NCI-H2081 treated with DMSO at 0.1 percent for 48 hours (cell line): ENCODE measurements at places on chromosomes 1 and 21.

DNA sequence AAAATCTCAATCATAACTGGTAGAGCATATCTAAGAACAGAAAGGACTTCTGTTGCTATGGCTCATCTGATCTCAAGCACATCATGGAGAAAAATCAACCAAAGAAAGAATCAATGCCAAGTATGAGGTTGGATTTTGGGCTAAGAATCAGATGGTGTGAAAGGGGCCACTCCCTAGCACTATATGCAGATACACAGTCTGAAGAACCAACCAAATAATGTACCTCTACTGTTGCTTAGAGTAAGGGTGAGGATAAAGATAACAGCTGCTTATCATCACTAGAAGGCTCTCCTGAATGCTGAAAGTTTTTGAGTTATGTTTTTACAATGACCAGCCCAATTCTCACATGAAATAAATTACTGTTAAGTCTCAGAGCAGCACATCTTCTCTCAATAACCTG lies 35.6 kb downstream of the ST7L start:
- DNase-seq = no peak

GRCh38 chr1:7745783-7746182 lies 25.3 kb upstream of the VAMP3 start:
- DNase-seq = no peak

- DNase-seq = no peak
These were observed 90.1 kb downstream of the PLXNA2 start for GRCh38 chr1:208154040-208154439.

DNA sequence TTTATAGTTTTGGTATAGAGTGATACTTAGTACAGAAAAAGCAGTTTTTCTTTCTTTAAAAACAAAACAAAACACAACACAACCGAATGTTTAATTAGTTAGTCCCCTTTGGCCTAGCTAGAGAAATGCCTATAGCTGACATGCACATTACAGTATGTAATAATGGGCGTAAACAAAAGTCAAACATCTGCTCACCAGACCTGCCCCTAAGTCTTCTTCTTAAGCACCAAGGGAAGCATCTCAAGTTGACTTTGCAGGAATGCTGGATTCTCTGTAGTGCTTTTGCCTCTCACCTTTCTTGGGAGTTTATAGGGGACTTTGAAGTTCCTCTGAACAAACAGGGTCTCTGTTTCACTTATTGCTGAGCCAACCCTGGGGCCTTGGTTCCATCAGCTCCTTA lies 143.7 kb downstream of the TM2D1 start:
- DNase-seq = no peak

- no peak for DNase-seq
These were observed at the start of gene FAM78B for GRCh38 chr1:166166698-166167571. Gene FAM78B (minus strand): TSS chr1:166167001. CDS start chr1:166166248, 753 bp downstream.

DNA sequence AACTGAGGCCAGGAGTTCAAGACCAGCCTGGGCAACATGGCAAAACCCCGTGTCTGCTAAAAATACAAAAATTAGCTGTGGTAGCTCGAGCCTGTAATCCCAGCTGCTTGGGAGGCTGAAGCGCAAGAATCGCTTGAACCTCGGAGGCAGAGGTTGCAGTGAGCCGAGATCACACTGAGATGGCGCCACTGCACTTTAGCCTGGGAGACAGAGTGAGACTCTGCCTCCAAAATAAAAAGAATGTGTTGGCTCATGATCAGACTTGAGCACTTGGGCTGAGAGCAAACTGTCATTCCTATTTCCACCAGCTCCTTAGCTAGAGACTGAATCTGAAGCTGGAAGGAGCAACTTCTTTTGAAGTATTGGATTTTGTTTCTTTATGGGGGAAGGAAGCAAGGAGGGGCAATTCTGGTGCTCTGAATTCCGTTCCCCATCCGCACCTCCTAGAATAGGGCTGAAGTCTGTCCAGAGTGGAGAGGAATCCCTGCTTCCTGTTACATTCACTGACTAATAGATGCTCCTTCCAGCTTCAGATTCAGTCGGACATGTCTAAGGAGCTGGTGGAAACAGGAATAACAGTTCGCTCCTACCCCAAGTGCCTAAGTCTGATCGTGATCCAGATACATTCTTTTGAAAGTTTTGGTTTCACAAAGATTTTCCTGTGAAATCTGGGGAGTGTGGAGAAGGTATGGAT lies 3.8 kb downstream of the ZNF672 start:
- no peak for DNase-seq

DNA sequence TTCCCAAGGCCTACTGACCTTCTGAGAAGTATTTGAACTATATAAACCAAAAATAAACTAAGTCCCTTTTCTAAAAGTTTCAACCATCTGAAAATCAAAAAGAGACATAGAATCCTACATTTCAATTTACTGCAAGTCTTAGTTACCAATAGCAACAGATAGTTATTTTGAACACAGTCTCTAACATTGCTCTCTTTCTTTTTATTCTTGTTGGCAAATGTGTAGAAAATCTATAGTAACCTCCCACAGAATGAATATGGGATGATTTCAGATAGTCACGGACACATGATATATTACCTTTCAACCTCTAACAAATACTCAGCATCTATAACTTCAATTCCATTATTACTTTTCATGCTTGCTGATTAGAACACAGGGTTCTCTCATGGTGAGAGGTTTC lies 68.9 kb upstream of the RAB3GAP2 start:
- no peak for DNase-seq

GRCh38 chr1:210467440-210468043 lies 138.8 kb downstream of the HHAT start:
- no peak for DNase-seq

- no peak for DNase-seq
These were observed 105.5 kb upstream of the S1PR1 start for GRCh38 chr1:101131239-101131843.

DNA sequence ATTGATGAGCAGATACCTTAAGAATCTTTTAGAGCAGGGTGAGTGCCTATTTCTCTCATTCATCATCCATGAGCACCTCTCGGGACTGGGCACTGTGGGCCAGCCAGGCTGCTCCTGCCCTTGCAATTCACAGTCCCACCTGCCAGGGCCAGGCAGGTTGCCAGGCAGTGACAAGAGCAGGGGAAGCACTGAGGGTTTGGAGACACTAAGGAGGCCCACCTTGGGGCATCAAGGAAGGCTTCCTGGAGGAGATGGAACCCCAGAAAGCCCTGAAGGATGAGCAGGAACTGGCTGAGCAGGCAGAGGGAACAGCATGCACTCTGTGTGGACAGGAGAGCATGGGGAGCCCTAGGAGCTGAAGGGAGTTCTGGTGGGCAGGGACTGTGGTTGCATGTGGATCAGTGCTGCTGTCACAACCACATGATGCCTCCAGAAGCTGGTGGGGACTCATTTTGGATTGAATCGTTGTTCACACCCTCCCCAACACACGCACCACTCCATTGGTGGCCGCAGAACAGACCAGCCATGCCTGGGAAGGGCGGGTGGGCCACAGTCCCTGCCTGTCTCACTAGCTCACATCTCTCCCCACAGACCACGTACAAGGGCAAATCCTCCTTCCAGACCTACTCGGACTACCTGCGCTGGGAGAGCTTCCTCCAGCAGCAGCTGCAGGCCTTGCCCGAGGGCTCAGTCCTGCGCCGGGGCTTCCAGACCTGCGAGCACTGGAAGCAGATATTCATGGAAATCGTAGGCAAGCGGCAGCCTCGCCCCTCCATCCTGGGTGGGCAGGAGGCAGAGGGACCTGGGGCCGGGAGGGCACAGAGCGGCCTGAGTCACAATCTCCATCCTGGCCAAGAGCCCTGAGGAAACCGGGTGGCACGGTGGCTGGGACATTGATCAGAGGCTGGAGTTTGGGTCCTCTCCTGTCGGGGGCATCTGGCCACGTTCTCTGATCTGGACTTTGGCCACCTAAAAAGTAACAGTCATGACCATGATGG lies 55.1 kb downstream of the DISP3 start:
- no peak for DNase-seq

GRCh38 chr1:214445831-214446614 lies 105.4 kb downstream of the PTPN14 start:
- no peak for DNase-seq

DNA sequence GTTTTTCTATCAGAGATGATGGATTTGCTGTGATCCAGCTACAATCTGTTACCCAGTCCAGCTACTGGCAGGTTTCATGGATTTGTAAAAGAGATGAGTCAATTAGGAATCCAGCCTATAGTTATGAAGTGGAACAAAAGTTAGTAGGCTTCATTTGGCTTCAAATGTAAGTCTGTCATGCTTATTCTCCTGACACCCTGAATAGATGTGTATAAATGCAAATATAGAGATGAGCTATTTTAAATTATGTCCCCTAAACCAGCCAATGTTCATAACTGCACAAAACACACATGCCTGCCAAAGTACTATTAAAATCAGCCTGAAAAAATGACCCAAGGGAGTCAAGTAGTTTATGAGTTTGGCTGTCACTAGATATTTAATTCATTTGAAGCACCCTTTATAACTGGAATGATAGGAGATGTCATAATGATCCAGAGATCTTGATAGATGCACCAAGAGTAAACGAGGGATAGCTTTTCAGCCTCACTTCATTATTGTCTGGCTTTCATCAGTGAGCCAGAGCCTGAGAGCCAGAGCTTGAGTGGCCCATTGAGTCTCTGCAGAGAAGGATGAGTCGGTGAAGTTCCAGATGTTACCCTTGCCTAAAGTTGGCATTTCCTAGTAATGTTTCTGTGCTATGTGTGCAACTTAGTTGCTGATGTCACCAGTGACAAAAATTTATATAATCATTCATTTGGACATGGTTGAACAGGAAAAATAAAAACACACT lies 11.8 kb upstream of the NTMT2 start:
- no peak for DNase-seq

- no peak for DNase-seq
These were observed 56.7 kb downstream of the ARHGEF10L start for GRCh38 chr1:17596186-17596585.

GRCh38 chr1:173415490-173415889 lies 61.6 kb upstream of the PRDX6 start:
- no peak for DNase-seq

- no peak for DNase-seq
These were observed 8.6 kb downstream of the CHODL start for GRCh38 chr21:18253221-18253620.

GRCh38 chr1:942411-942821 lies 16.6 kb downstream of the NOC2L start:
- DNase-seq = no peak

- no peak for DNase-seq
These were observed 668.4 kb downstream of the KCNT2 start for GRCh38 chr1:195939844-195940243.

DNA sequence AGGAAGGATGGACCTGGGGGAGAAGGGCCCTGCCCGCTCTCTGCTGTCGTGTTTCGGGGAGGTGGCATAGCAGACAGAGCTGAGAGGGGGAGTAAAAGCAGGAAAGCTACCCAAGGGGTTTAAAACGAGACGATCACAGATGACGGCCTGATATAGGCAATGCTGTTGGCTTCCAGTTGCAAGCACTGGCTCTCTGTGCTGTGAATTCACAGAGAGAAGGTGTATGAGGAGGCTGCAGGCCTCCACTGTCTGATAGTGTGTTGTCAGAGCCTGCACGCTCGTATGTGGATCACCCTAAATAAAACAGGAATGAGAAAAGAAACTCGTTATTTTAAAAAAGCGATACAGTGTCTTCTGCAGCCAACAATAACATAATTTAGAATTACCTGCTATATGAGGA lies 57.4 kb downstream of the LGR6 start:
- no peak for DNase-seq

- DNase-seq = peak; percentile 54
These were observed 416.4 kb downstream of the PTBP2 start for GRCh38 chr1:97137862-97138514.

- DNase-seq = no peak
These were observed 34.4 kb downstream of the ADCY10 start for GRCh38 chr1:167879508-167879907.

- DNase-seq = no peak
These were observed 1089.8 kb upstream of the NCAM2 start for GRCh38 chr21:19908390-19908789.

GRCh38 chr1:32464191-32464715 lies 619 bp upstream of the ZBTB8B start:
- DNase-seq = no peak

DNA sequence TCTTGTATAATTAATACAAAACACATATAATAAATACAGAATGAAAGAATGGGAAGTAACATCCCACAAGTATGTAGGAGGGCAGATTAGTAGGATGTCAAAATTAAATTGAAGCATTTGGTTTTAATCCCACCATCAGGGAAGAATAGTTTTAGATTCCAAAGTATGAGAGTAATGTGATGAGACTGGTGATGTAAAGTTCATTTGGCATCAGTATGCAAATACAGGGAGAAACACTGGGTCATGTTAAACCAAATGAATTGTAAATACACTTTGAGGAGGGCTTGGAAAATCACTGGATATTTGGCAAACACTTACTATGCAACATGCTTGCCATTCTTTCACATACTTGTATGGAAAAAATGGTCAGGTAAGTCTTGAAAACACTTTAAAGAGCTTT lies 358.8 kb downstream of the DPYD start:
- no peak for DNase-seq

DNA sequence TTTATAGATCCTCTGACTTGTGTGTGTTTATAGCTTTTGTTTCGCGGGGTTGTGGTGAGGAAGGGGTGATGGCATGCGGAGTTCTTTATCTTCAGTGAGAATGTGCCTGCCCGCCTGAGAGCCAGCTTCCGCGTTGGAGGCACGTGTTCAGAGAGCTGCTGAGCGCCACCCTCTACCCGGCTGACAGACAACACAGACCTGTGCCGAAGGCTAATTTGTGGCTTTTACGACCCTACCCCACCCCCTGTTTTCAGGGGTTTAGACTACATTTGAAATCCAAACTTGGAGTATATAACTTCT lies 14.4 kb upstream of the CD101 start:
- DNase-seq = no peak

- no peak for DNase-seq
These were observed 60.6 kb upstream of the RGL1 start for GRCh38 chr1:183744132-183744913.

- DNase-seq = no peak
These were observed 354.6 kb downstream of the PTPRU start for GRCh38 chr1:29590583-29591565.

DNA sequence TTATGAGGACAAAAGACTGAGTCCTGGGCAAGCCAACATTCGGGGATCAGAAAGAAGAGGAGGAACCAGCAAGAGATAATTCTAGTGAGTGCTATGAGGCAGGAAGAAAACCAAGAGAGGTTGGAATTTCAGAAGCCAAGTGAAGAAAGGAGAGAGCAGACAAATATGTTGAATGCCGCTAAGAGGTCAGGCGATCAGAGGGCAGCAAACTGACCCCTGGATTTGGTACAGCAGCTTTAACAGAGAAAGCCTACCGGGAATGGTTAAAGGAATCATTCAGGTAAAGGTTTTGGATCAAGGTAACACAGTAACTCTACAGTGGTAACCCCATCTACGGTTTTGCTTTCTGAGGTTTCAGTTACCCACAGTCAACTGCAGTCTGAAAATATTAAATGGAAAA lies 5.4 kb downstream of the CLCC1 start:
- no peak for DNase-seq

- no peak for DNase-seq
These were observed 351.0 kb downstream of the COL11A1 start for GRCh38 chr1:102757363-102757762.
